ENCODE measurements at places on chromosomes 1 and 21.

- no peak for DNase-seq
Observed at GRCh38 chr1:169339773-169340172, 27.8 kb downstream of the NME7 start.

DNA sequence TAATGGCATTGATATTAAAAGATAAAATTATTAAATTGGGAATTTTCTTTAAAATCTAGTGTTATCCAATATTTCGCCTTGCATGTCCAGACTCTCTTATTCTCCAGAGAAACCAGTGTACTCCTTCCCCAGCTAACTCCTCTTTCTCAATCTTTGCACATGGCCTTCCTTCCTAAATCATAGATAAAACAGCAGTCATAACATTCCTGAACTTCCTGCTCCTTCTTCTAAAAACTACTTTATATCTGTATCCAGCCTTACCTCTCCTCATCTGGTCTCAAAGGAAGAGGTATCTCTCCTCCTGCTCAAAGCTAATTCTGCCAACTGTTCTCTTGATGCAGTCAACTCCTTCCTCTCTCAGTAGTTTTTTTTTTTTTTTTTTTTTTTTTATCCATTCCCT lies 39.5 kb upstream of the NEK7 start:
- no peak for DNase-seq

DNA sequence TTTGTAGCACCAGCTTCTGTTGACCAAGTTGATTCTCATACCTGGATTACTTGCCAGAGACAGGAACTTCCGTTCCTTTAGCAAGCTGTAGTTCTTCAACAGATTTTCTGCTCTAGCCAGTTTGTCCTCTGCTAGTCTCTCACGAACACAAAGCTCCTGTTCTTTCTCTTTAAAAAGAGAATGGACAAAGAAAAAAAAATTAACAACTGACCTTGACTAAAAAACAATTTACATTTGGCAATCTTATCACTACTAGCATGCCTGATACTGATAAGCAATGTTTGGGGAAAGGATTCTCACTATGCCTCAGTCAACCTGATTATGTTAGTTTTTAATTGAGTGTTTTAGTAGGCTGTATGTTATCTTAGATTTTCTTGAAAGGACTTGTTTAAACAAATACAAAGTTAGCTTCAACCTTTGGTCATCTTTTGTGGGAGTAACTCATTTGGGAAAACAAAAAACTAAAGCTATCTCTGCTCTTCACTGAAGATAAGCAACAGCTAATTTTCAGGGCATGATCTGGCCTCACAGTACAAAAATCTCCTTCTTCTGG lies 8.3 kb downstream of the NEK2 start:
- no peak for DNase-seq

GRCh38 chr1:238153253-238153652 lies 262.5 kb upstream of the ZP4 start:
- no peak for DNase-seq

DNA sequence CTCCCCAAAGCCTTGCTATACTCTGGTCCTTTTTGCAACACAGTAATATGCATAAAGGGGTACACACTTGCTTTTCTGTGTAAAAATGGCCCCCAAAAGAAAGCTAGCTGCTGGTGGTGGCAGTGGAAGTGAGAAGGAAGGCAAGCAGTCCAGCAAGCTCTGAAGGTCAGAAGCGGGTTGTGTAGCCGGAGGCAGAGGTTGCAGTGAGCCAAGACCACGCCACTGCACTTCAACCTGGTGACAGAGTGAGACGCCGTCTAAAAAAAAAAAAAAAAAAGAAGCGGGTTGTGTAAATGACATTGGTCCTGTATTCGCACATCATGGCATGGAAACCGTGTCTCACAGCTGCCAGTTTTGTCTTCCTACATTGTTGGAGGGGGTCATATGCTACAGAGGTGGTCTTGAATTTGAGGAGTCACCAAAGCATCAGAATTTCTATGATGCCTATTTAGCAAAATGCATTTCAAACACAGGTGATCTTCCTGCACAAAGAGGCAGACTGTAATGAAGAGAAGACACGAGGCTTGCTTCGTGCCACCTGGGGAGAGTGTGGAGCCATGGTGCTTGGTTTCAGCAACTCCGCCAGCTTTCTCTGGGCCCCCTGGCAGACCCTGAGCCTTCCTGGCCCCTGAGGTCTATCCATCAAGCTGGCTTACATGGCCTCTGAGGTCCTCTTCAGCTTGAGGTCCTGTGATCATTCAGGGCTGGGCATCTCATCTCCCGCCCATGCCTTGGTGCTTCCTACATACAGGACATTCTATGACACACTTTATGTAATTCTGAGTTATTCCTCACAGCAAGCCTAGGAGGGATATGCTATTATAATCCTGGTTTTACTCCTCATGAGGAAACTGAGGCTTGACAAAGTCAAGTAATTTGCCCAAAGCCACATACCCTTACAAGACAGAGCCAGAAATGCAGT lies 71.0 kb downstream of the TOMM20 start:
- no peak for DNase-seq

- no peak for DNase-seq
Observed at GRCh38 chr1:180291004-180291403, 60.9 kb downstream of the LHX4 start.

GRCh38 chr1:23651069-23651808 lies 40.4 kb upstream of the RPL11 start:
- no peak for DNase-seq

DNA sequence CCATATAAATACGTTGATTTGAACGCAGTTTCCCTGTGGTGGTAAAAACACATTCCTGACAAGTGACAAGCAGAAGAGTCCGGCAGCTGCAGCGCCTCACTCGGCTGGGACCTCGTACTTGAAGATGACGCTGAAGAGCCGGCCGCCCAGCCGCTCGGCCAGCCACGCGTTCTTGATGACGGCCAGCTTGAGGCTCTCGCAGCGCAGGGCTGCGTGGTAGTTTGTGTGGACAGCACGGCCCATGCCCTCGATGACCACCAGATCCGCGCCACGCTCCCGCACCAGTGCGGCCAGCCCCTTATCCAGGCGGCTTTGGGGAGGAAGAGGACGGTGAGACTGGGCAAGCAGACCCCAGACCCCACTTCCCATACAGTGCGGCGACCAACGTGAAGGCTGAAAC lies 17.6 kb downstream of the PANK4 start:
- no peak for DNase-seq

DNA sequence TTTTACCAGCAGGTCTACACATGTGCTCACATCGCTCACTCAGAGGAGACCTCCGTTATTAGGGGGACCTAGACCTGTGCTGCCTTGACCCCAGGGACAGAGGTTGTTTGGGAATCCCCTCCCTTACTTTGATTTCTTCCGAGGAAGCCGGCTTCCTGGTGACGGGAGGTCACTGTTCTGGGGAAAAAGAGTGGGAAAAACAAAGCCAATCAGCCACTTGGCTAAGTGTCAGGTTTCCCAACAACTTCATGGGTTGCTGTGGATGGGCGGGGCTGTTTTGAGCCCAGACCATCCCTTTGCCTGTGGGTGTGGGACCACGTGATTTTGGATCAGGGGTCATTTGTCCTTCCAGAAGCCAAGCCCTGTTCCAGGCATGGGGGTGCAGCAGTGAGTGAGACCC lies 7.1 kb upstream of the KCNAB2 start:
- no peak for DNase-seq

DNA sequence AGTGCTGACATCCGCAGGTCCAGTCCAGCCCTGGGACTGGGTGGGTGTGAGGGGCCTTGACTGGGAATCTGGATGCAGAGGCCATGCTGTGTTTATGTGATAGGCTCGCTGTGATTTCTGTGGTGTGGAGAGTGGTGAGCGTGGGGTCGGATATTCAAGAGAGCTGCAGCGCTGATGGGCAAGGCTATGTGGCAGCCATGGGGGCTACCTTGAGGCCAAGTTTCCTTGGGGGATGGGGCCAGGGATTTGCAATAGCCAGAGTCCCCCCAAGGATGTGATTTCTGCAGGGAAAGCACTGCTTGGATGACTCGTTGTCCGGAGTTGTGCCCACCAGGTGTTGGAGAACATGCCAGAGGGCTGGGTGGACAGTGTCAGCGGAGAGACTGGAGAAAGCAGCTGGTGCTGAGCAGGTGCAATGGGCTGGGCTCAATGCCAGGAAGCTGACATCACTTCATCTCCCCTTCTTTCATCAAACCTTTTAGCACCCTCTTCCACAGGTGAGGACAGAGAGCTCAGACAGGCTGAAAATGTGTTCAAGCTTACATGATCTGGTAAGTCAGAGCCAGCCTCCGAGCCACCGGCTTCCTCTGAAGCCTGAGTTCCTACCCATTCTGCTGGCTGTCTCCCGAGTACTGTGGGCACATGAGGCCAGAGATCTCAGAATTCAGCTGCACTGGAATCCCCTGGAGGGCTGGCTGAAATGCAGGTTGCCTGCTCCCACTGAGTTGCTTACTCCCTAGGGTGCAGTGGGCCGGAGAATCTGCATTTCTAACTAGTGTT lies 132.9 kb downstream of the RHOU start:
- no peak for DNase-seq

DNA sequence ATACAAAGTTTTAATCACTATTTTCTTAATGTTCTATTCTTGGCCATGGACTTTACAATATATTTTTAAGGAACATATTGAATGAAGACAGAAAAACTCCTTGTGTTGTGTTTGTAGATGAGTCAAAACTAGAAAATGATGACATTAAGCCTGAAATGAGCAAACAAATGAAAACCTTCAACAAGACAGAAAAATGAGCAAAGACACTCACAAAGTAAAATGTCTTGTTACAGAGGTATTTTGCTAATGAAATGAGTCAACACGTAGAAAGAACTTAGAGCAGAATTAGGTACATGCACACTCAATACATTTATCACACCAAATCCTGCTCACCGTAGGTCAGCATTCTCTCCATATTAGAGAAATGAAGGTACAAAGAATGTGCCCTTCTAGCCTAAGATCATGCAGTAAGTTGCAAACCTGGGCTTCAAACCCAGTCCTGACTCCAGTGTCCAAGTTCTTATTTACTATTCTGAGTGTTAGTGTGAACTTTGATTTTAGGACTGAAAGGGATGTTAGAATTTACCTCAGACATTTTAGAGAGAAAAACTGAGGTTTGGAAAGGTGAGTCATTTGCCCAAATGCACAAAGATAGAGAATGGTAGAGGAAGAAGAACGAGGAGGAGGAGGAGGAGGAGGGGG lies 133.9 kb upstream of the SGIP1 start:
- DNase-seq, result no peak

DNA sequence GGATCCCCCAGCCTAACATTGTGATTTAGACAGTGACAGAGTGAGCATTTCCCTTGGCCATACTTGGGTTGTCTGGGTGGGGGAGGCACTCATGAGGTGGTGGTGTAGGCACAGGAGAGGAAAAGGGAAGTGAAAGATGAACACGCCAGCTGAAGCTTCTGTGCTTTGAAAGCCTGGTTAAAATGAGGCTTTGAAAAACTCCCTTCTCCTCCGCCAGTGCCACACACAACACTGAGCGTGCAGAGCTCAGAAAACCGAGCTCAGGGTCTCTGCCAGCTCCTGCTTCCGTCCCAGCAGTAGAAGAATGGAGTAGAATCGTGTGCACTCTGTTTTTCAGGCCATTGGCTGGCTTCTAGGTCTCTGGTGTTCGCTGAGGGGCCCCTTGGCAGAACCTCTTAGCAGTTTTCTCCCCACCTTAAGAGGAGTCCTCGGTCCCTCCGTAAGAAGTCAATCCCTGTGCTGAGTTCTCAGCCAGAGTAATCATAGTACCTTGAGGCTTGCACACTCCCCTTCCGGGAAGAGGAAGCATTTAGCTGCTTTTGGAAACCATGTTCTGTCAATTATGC lies 12.9 kb downstream of the PLEKHM2 start:
- DNase-seq, result no peak

- no peak for DNase-seq
Observed at GRCh38 chr21:16192902-16193301, 463.1 kb downstream of the USP25 start.

DNA sequence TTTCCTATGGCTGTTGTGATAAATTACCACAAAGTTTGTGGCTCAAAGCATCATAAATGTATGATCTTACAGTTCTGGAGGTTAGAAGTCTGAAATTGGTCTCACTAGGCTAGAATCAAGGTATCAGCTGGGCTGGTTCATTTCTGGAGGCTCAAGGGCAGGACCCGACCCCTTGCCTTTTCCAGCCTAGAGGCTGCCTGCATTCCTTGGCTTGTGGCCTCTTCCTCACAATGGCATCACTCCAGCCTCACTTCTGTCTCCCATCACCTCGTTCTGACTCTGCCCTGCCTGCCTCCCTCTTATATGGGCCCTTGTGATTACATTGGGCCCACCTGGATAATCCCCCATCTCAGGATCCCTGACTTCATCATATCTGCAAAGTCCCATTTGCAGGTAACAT lies 8.0 kb downstream of the COQ8A start:
- DNase-seq, result no peak

DNA sequence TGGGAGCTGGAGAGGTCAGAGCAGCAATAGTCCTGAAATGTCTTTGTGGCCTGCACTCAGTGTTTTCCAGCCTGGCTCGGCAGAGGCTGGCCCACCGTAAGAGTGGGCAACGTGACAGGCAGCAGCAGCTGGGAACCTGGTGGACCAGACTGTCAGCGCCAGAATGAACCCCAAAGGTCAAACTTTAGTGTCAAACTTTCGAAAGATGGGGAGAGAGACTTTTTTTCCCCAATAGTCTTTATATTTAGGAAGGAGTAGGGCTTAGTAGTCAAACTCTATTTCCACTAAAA lies 10.3 kb downstream of the BLACAT1 start:
- no peak for DNase-seq

DNA sequence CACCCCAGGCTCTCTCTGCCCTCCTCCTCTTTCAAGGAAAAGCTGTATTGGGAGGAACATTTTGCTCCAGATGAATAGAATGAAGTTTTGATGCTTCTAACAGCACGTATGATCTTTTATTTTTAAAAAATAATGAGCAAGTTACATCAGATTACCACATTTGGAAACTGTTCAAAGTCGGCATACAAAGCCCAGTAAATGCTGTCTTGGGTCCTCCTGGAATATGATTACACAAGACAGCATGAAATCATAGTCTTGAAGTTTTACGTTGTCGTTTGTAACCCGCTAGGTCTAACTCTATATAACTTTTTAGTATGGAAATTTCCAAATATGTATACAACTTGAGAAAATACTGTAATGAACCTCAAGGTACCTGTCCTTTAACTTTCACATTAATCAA lies 385.6 kb downstream of the HLX start:
- no peak for DNase-seq

GRCh38 chr1:37825506-37825905 lies 17.5 kb upstream of the YRDC start:
- DNase-seq, result no peak

Data from uterus (tissue), 4 donors.